ENCODE measurements at places on chromosomes 7 and 10. TPM values are rescaled to one million over a fixed set of nuclear protein-coding genes. Genes with fewer than 3 reads are reported as not detected.

DNA sequence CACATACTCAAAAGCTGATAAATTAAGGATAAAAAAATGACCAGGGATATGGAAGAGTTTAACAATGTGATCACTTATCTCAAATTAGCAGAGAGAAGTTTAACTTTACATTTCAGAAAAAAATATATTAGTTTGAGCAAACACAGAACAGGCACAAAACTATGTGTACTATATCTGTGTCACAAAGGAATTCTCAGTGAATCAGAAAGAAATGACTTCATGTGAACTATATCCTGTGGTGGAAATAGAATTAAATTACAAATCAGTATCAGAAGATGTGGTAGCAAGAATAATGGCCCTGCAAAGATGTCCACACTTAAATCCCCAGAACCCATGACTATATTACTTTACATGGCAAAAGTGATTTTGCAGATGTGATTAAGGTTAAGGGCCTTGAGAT is 70.3 kb downstream of the SEC23IP start:
- no peak for DNase-seq

GRCh38 chr10:121152033-121152432 is 300.9 kb downstream of the WDR11 start:
- no peak for DNase-seq

- DNase-seq, result peak; percentile 98
These were observed 105.7 kb downstream of the ST8SIA6 start for GRCh38 chr10:17348501-17349349.

DNA sequence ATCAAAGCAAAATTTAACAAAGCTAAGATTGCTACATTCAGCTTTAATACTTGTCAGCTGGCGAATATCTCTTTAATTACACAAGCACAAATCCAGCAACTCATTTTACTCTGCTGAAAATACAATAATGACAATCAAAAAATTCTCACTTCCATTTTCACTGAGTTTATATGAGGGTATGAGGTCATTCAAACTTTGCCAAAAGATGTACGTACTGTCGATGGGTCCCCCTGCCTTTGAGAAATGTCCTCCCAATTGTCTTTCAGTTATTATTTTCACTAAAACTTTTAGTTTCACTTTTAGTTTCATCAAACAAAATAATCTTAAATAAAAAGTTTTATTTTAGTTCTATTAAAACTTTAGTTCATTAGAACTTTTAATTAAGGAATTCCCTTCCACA is 159.5 kb upstream of the WDR11 start:
- no peak for DNase-seq

GRCh38 chr10:68665841-68666240 is 55.2 kb upstream of the CCAR1 start:
- peak; percentile 30 for DNase-seq

DNA sequence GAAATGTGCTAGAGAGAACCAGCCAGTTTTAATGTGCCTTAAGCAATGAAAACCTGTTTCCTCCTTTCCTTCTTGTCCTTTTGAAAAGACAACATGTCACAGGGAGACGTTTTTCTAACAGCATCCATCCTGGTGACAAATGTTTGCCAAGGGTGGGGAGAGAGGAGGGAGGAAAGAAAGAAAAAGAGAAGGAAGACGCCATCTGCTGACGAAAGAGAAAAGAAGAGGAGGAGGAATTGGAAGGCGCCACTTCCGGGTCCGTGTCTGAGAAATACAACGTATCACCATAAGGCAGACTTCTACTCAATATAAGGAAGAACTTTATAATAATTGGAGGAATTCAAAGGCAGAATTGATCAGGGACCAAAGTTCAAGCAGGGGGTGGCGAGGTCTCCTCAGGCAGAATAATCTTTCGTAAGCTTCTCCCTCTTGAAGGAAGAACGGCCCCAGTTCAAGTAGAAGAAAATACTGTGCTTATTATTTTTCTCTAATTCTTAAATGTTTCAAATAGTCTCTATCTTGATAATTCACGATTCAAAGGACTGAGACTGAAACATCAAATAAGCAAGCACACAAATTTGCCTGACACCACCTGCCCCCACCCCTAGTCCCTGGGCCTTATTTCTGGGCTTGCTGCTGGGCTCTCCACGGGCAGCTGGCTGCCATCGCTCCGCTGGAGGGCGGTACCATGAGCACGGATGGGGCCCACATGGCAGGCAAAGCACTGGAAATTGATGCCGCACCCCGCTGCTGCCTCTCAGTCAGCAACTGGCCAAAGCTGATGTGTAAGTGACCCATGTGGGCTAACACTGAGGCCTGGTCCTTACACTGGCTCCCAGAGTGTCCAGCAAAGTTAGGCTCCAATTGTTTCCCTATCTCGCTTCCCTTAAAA is 273.7 kb upstream of the KLF14 start:
- DNase-seq, result peak; percentile 82

DNA sequence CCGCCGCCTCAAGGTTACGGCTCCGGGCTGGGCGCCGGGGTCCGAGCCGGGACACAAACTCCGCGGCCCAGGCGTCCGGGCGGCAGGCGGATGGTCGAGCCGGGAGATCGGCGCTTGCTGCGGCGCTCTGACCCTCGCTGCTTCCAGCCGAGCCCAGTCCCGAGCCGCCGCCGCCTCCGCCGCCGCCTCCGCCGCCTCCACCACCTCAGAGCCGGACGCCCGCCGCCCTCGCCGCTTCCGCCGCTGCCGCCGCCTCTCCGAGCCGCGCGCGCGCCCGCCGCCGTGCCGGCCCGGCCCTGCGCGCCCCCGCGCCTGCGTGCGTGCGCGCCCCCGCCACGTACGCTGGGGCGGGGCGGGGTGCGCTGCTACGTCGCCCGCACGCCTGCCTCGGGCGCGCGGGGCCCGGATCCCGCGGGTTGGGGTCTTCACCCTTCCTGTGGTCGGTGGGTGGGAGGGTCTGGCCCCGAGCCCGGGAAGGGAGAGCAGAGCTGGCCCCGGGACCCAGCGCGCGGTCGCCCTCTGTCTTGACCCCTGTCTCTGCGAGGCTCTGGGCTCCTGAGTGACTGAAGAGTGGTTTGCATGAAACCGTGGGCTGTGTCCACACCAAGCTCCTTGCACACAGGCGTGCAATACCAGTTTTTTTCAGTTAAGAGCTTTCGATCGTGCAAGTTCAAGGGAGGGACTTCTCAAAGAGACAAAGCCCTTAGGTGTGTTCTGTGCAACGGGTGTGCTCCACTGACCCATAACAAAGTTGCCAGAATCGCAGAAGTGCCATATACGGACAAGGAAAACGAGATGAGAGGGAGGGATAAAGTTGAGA is at the start of gene SMURF1:
TSS of gene SMURF1 (minus strand) at position 256 of the 820 bp plus-strand sequence. CDS start 328 bp downstream, outside the sequence.
- peak; percentile 70 for DNase-seq

- peak; percentile 9 for DNase-seq
These were observed 27.6 kb downstream of the AVL9 start for GRCh38 chr7:32522746-32523530.

- peak; percentile 85 for DNase-seq
These were observed at the start of gene CFAP58 for GRCh38 chr10:104353325-104354048. Gene CFAP58 (plus strand): TSS chr10:104353833. CDS start chr10:104353898, 65 bp downstream.

- DNase-seq, result no peak
These were observed 32.5 kb downstream of the MXI1 start for GRCh38 chr10:110239892-110240291.

GRCh38 chr7:92835261-92835850 is 1.0 kb downstream of the CDK6 start:
- peak; percentile 78 for DNase-seq

DNA sequence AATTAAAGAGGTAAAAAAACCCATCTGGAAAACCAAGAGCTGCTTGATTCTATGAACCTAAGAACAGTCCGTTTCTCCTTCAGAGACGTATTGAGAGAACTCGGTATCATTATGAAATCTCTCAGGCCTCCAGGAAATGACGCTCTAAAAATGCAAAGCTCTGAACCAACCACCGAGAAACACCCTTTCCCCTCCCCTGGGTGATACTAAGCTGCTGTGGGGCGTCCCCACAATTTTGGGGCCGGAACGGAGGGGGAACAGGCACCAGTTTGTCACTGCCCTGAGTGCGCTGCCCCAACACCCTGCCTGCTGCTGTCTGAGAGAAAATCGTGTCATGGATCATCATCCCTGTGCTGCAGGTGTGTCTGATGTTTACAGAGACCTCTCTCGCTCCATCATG is 509.5 kb downstream of the DNAJB6 start:
- no peak for DNase-seq

GRCh38 chr10:125124115-125124487 is 36.3 kb downstream of the CTBP2 start:
- no peak for DNase-seq

- peak; percentile 99 for DNase-seq
These were observed 32.8 kb upstream of the ARHGAP12 start for GRCh38 chr10:31961277-31962074.

- peak; percentile 45 for DNase-seq
These were observed 17.8 kb upstream of the ZKSCAN1 start for GRCh38 chr7:99997545-99998137.

DNA sequence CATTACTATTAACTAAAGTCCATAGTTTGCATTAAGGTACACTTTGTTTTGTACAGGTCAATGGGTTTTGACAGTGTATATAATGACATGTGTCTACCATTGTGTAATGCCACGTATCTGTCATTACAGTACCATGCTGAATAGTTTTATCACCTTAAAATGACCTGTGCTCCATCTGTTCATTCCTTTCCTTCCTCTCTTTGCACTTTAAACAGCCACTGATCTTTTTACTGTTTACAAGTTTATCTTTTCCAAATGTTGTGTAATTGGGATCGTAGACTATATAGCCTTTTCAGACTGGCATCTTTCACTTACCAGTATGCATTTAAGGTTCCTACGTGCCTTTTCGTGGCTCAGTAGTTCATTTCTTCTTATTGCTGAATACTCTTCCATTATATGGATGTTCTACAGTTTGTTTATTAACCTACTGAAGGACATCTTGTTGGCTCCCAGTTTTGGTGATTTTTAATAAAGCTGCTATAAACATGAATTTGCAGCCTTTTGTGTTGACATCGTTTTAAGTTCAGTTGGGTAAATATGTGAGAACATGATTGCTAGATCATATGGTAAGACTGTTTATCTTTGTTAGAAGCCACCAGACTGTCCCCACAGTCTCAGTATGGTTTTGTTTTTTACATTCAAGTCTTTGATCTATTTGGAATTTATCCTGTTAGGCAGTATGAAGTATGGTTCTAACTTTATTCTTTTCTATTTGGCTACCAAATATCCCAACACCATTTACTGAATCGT is 24.7 kb downstream of the STAM start:
- DNase-seq, result no peak

- no peak for DNase-seq
These were observed 255.8 kb upstream of the CNTNAP2 start for GRCh38 chr7:145860809-145861208.

DNA sequence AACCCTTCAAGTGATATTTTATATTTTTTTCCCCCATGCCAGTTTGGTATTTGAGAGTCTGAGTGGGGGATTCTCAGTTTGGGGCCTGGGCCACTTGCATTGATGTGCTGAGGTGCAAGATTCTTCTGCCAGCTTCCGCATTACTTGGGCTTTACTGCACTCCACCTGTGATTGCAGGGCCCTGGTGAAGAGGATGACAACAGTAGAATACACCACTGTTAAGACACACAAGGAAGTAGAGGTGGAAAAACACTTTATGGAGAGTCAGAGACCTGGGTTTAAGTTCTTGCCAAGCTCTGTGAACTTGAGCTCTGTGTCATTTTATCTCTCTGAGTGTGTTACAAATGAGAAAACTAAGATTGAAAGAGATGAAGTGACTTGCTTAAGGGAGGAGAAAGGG is 209.4 kb downstream of the LRMDA start:
- DNase-seq, result no peak

DNA sequence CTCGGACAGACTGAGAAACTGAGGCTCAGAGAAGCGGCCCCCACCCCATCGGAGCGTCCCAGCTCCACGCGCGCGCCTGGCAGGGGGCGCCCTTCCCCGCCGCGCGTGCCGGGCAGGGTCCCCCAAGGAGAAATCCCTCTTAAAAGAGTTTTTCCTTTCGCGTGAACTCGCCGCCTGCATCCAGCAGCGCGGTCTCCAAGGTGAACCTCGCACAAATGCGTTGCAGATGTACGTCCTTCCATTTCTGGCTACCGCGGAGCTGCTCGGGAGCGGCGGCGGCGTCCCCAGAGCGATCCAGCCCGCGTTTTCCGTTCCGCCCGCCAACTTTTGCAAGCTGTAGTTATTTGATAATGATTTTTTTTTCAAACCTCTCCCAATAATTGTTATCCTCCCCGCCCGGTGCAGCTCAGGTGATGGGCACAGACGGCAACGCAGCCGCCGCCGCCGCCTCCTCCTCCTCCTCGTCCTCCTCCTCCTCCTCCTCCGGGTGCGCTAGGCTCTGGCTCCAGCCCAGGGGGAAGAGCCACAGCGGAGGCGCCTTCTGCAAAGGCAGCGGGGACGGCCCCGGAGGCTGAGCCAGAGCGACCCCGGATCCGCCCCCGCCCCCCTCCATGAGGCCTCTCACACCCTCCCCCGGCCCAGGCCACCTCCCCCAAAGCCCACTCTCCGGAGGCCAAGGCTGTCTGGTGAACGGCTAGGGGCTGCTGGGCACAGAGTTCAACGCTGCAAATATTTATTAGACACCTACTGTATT is 74.0 kb upstream of the CUX1 start:
- DNase-seq, result peak; percentile 59

DNA sequence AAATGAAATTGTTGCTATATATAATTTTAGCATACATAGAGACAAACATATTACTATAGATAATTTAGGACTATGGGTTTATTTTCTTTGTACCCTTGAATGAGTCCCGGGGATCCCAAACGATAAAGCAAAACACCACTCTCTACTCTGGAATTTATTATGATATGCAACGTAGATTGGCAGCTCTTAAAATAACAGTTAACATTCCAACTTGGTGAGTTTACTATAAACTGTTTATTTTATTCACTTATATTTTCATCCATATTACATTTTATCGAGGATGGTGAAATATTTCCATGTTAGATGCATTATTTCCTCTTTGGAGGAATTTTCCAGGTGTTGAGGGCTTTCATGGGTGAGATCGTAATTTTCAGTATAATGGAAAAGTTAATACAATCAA is 138.7 kb upstream of the DGKB start:
- DNase-seq, result no peak

DNA sequence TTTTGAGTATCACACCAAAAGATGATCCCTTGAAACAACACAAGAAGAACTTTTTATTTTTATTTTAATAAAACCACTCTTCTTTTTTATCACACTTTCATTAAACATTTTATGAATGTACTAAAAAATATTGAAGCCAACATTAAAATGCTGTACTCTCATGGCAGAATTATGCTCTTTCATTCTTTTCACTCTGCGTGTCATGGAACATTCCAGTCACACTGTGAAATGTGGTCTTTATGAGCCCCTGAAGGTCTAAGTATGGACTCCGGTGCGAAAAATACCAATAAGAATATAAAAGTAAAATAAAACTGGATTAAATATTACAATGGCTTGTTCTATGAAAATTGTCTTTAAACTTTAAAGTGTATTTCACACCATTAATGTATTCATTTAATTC is 148.4 kb downstream of the TMEM26 start:
- DNase-seq, result no peak

GRCh38 chr7:2474813-2475677 is 1.2 kb downstream of the GRIFIN start:
- DNase-seq, result no peak

SNX10 gene
- total RNA-seq, result 31.1 TPM

BUB3 gene
- total RNA-seq, result 262 TPM

KNDC1 gene
- total RNA-seq, result not detected

FAM171A1 gene
- total RNA-seq, result 3.6 TPM

CALY gene
- total RNA-seq, result not detected

TMEM225B gene
- 0.72 TPM for total RNA-seq

TEX36 gene
- total RNA-seq, result not detected

ASIC3 gene
- 0.10 TPM for total RNA-seq

TLX1 gene
- total RNA-seq, result not detected

KCNMA1 gene
- total RNA-seq, result 47.7 TPM
